RPMI7951 (cell line): ENCODE measurements at places on chromosomes 11 and 22. TPM values are rescaled to one million over a fixed set of nuclear protein-coding genes. Genes with fewer than 3 reads are reported as not detected.

DNA sequence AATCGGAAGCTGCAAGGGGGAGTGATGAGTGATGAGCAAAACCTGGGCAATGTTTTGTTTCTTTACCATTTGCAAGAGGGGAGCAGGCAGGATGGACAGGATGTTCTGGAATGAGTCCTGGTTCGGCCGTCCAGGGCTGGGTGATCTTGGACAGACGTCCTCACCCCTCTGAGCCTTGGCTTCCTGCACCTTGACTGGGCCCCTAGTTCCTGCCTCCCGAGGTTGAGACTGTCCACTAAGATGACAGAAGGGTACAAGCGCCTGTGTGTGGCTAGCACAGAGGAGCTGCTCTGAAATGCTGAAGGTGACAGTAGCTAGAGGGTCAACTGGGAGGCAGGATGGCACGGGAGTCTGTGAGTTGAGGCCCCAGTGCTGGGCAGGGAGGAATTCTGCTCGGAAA lies 306.2 kb downstream of the MN1 start:
- DNase-seq, result no peak

DNA sequence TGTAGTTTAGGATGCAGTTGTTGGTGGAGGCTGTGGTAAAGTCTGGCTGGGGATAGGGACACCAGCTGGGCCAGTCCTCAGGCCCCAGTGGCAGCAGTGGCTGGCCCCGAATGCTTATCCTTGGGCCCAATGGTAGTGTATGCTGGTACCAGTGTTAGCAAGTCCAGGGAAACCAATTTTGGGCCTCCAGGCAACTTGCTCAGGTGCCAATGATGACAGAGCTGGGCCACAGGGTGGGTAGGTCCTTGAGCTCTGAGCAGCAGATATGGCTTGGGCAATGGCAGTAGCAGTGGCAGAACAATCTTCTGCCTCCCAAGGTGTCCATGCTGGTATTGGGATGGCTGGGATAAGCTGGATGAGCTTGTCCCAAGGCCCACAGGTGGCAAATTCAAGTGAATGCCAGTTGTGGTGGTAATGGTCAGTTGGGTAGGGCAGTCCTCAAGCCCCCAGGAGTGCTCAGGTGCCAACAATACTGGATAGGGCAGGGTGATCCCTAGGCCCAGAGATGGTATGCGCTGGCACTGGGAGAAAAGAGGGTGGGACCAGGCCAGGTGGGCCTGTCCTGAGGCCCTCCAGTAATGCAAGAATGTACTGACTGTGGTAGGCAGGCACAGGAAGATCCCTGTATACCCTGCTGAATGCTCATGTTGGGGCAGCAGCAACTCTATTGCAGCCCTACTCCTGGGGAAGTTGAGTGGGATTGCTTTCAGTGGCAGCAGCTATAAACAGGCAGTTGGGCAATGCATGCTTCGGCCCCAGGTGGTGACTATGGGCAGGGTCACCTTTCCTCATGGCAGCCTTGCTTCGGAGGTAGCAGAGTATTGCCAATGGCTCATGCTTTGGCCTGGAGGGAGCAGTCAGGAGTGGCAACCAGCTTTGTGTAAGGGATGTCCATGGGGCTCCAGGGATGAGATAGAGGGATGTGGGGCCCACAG lies 54.7 kb downstream of the KCNQ1OT1 start:
- no peak for DNase-seq

GRCh38 chr11:67484847-67485311 lies 2.1 kb downstream of the AIP start:
- no peak for DNase-seq

DNA sequence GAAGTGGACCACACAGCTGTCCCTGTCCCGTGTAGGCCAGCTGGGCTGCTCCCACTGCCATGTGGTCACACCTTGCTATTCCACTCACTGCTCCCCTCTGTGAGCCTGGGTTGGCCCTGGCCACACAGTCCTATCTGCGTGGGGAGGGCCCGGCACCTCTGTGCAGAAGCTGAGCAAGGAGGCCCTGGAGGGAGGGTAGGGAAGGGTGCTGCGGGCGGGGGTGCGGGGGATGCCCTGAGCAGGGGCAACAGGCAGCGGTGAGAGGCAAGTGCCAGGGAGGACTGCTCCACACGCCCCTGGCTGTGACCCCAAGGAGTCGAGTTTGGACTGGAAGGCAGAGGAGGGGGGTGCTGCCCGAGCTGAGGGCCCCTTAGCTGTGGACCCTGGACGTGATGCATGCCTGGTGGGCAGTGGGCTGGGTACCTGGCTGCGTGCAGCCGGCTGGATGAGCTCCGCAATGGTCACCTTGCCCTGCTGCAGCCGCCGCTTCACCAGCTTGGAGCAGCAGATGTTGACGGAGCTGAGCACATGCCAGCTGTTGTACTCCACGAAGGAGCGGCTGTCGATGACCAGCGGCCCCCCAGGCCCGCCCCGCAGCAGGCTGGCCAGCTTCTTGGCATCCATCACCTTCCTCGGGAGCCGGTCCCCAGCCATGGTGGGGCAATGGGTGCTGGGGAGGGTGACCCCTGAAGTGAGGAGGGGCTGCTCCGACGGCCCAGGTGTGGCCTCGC lies 6.7 kb downstream of the DUSP8 start:
- DNase-seq, result no peak

GRCh38 chr11:125020342-125020741 lies 42.8 kb upstream of the SLC37A2 start:
- DNase-seq, result no peak

DNA sequence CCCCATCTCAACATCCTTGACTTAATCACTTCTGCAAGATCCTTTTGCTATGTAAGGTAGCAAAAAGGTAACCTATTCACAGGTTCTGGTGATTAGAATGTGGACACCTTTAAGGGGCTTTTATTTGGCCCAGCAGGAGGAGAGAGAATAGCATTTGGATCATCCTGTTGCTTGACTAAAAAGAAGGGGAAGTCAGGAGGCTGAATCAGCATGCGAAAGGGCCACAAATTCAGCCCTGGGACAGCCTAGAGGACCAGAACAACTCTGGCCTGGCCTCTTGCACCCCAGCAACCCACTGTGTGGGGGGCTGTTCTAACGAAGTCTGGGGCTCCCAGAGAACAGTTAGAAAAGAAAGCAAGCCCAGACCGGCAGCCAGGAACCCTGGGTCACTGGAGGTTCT lies 3.2 kb upstream of the HMOX1 start:
- no peak for DNase-seq

DNA sequence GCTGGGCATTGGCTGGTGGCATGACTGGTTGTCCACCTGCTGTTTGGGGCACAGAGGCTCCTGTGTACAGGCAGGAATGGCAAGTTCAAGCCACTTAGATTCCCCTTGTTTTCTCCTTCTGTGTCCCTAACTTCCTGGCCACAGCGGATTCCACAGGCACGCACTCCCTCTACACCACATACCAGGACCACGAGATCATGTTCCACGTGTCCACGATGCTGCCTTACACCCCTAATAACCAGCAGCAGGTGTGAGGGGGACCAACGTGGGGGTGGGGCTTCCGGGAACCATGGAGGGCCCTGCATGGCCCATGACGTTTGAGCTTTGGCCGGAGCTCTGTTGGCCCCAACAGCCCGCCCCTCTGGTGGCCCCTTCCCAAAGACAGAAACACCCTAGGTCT lies 7.8 kb downstream of the SIPA1 start:
- DNase-seq, result no peak

DNA sequence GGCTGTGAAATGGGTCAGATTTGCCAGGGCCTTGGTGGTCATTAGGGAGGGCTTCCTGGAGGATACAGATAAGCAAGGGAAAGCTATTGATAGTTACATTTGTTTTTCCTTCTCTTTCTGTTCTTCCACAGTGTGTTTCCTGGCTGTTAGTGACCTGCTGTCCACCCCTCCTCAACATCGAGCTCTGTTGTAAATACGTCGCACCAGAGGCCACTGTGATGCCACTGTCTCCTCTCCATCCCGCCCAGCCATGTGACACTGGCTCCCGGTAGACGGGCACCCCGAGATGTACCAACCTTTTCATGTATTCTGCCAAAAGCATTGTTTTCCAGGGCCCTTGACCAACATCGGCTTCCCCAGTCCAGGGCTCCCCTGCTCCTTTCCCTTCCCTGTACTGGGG lies 58.1 kb downstream of the P4HA3 start:
- no peak for DNase-seq

- DNase-seq, result peak; percentile 34
Measured at GRCh38 chr11:29260939-29261705, 755.7 kb downstream of the KCNA4 start.

GRCh38 chr11:61832754-61833153 lies 4.7 kb downstream of the FADS2 start:
- DNase-seq, result no peak

GRCh38 chr11:116071241-116071640 lies 567.0 kb upstream of the CADM1 start:
- DNase-seq, result no peak

DNA sequence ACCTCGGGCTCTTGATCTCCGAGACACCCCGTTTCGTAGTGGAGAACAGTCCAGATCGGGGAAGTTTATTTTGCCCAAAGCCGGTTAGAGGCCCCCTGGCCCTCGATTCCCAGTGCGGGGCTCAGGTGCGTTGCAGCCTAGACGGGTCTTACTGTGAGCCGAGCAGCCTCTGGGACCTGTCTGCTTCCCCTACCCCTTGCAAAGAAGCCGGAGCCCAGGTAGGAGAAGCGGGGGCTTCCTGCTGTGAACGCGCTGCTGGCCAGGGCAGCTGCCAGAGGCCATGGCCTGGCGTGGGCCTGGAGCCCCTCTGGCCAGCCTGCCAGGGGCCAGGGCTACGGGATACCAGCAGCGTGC lies 621 bp downstream of the TSPO start:
- DNase-seq, result no peak

DNA sequence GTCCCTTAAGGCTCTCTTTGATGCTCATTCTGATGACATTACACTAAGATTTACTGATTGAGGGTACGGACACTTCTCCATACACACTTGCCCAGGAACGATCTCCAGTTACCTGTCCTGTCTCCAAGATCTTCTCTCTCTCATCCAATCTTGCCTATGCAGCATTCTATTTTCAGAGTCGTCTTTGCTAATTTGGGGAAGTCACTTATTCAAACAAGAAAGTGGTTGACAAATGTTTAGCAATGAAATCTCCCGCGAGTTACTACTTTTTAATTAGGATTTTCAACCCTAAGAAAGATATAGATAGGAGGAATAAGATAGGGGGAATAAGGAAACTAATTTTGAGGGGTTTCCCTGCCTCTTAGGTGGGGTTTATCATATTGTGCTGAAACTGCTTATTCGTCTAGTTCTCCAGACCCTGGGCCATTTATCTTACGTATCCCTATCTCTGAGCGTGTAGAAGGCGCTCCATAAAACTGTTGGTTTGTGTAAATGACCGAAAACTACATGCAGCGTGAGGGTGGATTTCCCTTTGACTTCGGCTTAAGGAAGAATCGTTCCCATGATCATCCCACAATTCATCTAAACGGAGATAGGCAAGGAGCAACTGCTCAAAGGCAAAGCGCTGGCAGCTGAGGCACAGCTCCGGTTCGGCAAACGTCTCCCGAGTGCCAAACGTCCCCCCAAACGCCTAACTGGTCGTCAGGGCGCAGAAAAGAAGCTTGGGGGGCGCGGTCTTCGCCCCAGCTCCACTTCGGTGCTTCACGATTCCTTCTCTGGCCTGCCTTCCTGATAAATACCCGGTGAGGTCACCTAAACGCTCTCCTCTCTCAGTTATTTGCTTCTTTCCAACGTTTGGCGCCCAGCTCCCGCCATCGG lies 804 bp downstream of the APIP start:
- peak; percentile 44 for DNase-seq

DNA sequence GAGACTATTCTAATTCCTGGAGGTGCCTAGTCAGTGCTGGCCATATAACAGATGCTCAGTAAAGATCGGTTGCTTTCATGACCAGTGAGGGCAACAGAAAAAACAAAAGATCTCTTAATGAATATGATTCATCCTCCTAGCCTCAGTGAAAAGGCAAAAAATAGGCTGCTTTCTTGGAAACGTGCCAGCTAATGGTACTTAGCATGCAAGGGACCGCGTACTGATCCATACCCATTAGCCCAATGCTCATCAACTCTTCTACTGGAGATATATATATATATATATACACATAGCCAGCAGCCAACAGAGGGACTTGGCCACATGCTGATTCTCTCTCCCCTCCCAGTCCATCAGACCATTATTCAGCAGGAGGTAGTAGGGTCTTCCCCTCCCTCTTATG lies 320.4 kb downstream of the KIRREL3 start:
- DNase-seq, result peak; percentile 30

DNA sequence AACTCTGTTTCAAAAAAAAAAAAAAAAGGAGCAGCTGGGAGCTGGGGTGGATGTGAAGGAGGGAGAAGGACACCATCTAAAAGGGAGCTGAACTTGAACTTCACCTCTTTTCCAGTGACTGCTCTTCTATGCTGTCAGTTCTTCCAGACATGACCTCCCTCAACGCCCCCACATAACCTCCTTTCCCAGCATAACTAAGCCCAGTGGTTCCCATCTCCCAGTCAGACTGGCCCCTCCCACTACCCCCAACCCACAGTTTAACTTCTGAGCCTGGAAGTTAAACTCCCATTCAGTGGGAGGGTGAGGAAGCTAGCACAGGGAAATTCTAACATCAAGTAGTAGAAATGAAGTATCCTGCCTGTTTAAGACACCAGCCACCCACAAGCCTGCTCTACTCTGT lies 1.8 kb downstream of the ARHGAP1 start:
- DNase-seq, result no peak

- no peak for DNase-seq
Measured at GRCh38 chr22:39946126-39946502, 14.1 kb upstream of the TMA7B start.

- no peak for DNase-seq
Measured at GRCh38 chr11:61850687-61851086, 22.6 kb downstream of the FADS2 start.

- DNase-seq, result no peak
Measured at GRCh38 chr11:68020575-68020974, 9.9 kb upstream of the NDUFS8 start.

- peak; percentile 47 for DNase-seq
Measured at GRCh38 chr22:30225220-30225927, 21.2 kb downstream of the LIF start.

GRCh38 chr22:29172216-29172615 lies 33.5 kb upstream of the EMID1 start:
- DNase-seq, result no peak

DNA sequence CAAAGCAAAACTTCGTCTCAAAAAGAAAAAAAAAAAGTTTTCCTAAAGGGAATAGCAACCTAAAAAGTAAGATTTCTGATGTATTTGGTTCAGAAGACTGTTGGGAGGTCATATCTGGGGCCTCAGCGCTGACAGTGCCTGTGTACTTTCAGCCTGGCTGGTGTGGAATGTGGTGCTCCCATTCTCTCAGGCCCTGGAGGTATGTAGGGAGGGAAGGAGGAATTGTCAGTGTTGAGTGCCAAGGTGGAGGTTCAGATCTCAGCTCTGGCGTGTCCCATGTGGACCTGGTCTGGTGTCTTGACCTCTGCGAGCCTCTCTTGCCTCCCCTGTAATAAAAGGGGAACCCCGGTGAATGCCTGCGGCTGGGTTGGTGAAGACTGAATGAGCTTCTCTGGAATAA lies 22.4 kb downstream of the PRR5 start:
- no peak for DNase-seq

MMP7 gene
- not detected in 2 replicates for total RNA-seq

WNT7B gene
- 17.3 and 21.3 TPM in 2 replicates for total RNA-seq

WBP2NL gene
- 0.12 and 0.39 TPM in 2 replicates for total RNA-seq

GGTLC3 gene
- not detected in 2 replicates for total RNA-seq

OR52B6 gene
- not detected in 2 replicates for total RNA-seq

DKK3 gene
- total RNA-seq, result 271 and 303 TPM in 2 replicates

RNASEH2C gene
- 38.3 and 54.8 TPM in 2 replicates for total RNA-seq

APOL1 gene
- 6.2 and 8.0 TPM in 2 replicates for total RNA-seq

MRPL11 gene
- total RNA-seq, result 67.6 and 74.4 TPM in 2 replicates

LINC01488 gene
- not detected in 2 replicates for total RNA-seq

KDM4E gene
- total RNA-seq, result not detected in 2 replicates
